ENCODE measurements at places on chromosomes 6 and 20.
A peak's percentile ranks its signal among the peaks of the same experiment; 100 is the strongest.

GRCh38 chr20:35014537-35014936, 58.9 kb downstream of the MYH7B start:
- DNase-seq = no peak

GRCh38 chr6:30411515-30412207, 66.7 kb downstream of the RPP21 start:
- no peak for DNase-seq

- DNase-seq = no peak
Measured at GRCh38 chr6:112117554-112117953, 30.2 kb downstream of the FAM229B start.

DNA sequence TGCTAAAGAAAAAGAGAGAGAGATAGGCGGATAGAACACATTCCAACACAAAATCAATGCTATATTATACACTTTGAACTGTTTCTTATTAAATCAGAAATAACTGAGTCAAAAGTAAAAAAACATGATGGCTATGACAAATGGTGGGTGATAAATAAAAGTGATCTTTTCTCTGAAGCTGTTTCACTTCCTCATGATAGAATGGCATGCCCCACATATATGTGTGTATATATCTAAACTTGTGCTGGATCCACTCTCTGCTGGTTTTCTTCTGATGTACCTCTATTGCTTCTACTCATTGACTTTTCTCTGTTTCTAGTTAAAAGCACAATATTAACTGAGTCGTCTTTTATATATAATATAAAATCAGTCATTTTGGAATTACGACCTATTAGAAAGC, 429.9 kb downstream of the PKHD1 start:
- no peak for DNase-seq

- DNase-seq = no peak
Measured at GRCh38 chr20:37389844-37390275, 43.9 kb downstream of the SRC start.

DNA sequence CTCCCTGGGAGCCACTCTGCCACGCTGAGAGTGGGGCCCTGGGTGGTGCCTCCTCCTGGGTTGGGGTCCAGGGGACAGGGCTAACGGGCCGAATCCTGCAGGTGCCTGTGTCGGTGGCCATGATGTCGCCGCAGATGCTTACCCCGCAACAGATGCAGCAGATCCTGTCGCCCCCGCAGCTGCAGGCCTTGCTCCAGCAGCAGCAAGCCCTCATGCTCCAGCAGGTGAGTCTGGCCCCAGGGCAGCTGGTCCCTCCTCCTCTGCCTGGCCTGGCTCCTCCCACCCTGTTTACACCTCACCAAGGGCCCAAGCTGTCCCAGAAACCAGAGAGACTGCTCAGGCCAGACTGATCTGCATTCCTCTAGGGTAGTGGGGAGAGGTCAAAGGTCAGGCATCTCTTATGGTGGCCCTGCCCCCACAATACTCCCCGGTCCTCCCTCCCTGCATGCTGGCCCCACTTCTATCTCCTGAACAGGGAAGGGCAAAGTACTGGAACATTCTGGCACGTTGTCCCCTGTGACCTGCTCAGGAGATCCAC, 38.6 kb downstream of the FOXP4 start:
- DNase-seq = no peak

DNA sequence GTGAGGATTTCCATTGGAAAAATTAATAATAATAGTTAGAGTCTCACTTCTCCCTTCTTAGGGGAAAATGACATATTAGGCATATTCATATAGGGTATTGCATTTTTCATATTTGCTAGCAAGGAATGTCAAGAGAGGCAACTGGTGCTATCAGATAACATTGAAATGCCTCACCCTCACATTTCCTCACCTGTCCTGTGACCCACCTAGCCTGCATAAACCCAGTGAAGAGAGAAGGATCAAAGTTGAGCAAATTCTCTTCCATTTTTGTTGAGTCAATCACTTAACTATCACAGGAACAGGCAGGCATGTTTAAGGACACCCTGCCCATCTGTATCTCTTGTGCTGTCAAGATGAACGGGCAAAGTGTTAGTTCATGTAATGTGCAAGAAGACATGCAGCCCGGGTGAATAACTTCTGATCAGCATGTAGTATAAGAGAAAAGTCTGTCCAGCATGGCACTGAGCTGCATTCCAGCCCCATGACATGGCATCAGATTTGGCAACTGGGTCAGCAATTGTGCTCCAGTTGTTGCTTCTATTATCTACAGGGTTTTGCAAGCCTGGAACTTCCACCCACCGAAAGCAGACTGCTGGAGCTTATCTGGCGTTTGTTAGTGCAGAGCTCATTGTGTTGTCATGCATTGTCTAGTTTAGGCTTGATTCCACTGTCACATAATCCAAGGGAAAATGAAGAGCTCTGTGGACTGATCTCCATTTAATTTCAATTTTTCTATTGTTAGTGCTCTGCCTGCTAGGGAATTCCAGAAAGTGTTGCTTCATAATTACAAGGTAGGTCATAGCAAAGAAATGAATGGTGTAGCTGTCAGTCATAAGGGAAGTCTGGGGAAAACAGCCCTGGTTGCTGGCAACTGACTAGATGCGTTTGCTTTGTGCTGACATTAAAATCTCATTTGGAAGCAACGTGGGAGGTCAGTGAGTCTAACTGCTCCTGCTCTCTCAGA, 138.4 kb upstream of the TNFAIP3 start:
- DNase-seq = no peak

DNA sequence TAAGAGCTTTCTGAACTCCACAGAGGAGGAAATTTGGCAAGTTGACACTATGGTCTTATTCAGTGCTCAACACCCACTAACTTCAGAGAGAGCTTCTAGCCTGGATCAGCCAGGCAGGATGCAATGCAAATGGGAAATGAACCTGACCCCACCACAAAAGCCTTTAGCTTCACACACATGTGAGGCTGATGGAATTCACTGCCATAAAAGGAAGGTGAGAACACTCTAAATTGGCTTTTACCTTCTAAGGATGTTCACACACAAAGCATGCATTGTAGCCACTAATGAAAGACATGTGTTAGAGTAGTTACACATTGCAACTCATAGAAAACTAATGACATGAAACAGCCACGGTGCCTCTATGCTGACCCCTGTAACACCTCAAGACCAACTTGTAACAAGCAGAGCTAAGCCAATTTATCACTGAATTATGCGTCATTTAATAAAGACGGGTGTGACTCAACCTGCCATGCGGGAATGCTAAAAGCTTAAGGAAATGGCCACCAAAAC, 262.1 kb downstream of the HACE1 start:
- no peak for DNase-seq

DNA sequence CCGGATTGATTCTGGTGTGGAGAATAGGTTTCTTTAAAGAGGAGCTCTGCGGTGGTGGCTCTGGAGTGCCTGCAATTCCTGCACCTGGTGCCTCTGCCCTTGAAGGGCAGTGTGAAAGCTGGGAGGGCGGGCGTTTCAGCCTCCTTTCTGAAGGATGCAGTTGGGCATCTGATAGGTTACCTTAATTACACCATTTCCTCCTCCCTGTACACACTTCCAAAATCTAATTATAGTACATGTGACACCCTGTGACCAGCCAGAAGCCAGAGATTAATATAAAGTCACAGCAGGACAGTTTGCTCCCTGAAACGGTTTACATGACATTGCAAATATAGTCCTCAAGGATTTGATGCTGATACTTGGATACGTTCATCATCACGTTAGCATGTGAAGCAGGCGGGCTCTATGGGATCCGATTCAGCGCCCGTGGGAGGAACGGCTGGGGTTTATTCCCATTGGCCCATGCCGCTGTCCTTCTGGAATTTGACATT, 548.2 kb downstream of the QKI start:
- peak; percentile 28 for DNase-seq

DNA sequence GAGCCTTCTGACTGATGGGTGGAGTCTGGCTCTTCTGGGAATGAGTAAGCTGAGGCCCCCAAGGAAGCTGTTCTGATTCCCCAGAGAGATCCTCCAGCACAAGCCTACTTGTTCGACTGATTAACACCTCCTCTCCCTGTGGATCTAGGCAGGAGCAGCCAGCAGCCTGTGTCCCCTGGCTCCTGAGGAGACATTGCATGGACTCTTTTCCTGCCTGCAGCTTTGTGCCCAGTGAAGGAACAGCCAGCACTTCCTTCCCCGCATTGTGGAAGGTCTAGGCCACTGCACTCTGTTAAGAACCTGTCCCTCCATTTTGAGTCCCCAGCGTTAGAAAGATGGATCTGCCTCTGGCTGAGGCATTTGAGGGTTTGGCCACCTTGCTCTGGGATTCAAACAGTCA, 29.1 kb downstream of the LRFN2 start:
- no peak for DNase-seq

GRCh38 chr20:48690888-48691287, 136.9 kb downstream of the PREX1 start:
- no peak for DNase-seq

- no peak for DNase-seq
Measured at GRCh38 chr20:15475483-15475882, 1097.8 kb downstream of the KIF16B start.

DNA sequence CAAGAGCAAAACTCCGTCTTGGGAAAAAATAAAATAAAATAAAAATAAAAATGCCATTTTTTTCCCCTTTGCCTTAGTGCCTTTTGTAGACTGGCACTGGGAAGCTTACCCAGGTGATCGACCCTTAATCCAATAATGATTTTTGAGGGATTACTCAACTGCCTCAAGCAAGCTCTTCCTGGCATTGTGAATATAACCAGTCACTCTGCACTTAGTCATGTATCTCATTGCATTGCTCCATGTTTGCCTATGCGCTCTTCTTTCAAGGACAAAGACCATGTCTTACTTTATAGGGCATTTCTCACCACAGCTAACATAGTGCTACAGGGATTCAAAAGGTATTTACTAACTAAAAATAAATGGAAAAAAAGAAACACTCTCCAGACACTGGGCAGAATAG, 13.0 kb downstream of the GFOD1 start:
- DNase-seq = no peak

GRCh38 chr6:168450917-168451316, 9.9 kb downstream of the SMOC2 start:
- DNase-seq = peak; percentile 20

- no peak for DNase-seq
Measured at GRCh38 chr20:20333866-20334265, 34.0 kb upstream of the INSM1 start.

DNA sequence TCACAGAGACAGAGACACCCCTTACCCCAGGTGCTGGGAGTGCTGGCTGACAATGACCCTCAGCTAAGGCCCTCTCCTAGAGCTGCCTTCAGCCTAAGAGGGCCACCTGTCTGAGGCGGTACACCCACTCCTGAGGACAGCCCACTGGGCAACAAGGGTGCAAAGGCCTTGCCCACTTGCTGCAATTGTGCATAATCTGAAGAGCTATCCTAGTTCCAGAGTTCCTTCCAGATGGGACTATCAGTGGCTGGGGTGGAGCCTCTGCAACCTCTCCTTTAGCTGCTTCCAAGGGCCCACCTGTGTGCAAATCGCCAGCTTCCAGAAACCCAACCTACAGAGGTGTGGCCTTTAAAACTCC, 87.5 kb downstream of the PREX1 start:
- DNase-seq = no peak

GRCh38 chr6:119172824-119173223, 94.4 kb upstream of the FAM184A start:
- no peak for DNase-seq

DNA sequence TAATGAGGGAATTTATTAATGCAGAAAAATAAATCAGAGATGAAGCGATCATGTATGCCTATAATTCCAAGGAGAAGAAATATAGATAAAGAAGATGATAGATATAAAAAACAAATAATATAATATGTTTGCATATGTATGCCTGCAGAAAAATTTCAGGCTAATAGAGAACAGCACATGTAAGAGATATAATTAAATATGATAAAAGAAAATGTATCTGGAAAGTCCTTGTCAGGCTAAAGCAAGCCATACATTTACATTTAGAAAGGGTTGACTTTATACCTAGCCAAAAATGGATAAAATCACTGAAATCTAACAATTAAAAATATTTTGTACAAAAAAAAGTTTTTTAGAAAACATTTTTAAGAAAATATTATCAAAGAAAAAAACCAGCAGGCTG, 454.1 kb downstream of the C6orf118 start:
- no peak for DNase-seq

DNA sequence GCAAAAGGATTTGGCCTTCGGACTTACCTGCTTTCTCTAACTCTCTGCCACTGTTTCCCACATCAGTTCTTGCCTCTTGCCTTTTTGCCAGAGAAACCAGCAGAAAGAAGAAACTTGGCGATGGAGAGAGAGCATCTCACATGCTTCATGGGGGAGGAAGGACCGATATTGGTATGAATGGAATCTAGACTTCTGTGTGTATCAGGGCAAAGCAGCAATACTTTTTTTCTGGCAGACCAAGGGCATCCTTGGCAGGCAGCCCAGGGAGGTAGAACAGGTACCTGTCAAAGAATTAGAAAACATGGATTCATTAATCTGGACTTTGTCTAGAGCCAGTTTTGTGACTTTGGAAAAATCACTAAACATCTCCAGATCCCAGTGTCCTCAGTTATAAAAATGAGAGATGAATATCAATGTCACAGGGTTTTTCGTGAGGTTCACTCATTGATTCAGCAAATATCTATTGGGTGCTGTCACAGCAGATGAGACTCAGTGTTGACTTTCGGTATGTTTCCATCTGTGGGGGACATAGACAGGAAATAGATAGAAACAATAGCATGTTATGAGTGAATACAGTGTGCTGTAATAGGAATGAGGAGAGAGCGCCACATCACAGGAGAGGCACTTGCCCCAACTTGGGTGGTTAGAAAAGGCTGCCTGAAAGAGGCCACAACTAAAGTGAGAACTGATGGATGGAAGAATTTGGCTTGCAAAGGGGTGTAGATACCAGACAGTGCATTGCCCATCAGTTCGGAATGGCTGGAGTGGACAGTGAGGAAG, 114.1 kb downstream of the CD83 start:
- DNase-seq = no peak

DNA sequence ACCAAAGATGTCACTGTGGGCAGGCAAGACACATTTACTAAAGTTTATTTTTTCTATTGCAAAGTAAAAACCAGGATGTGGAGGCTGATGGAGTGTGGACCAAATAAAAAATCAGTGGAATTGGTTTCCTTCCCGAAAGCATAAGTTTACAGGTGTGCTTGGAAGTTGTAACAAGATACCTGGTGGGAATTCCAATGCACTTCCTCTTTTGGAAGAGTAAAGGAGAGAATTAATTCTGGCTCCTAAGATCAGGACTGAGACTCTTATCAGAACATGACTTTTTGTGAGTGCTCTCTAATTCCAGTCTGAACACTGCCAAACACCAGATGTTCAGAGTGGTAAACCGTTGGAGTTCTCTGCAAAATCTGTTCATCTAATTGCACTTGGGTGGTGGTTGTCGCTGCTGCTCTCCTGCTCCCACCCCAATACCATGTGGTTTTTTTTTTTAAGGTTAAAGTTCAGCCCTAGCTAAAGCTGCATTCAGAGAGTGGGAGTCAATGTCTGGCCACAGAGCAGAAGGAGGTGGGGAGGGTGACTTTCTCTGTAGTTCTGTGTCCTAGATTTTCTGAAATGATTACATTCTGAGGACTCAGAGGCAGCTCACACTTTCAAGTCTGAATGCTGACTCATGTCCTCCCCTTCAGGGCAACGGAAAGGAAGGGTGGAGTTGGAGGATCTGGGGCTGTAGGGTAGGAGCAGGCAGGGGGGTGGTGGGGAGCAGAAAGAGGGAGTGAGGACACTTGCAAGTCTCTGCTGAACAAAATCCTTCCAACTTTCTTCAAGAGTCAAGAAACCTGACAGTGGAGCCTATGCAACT, 275.8 kb upstream of the PRDM1 start:
- no peak for DNase-seq

- DNase-seq = no peak
Measured at GRCh38 chr6:54403096-54403495, 94.9 kb downstream of the TINAG start.

GRCh38 chr20:5859608-5860007, 90.7 kb downstream of the TRMT6 start:
- no peak for DNase-seq
